Right lung (tissue), 10 donors: ENCODE measurements at places on chromosomes 2 and 18. TPM values are rescaled to one million over a fixed set of nuclear protein-coding genes. Genes with fewer than 3 reads are reported as not detected.

TRIM43 gene
- polyA plus RNA-seq: not detected

PROKR1 gene
- polyA plus RNA-seq: 0.08 TPM

- DNase-seq: no peak
Measured at GRCh38 chr2:229445019-229445418, 173.9 kb upstream of the PID1 start.

- no peak for DNase-seq
Measured at GRCh38 chr18:12076424-12077140, 17.1 kb upstream of the ANKRD62 start.

DNA sequence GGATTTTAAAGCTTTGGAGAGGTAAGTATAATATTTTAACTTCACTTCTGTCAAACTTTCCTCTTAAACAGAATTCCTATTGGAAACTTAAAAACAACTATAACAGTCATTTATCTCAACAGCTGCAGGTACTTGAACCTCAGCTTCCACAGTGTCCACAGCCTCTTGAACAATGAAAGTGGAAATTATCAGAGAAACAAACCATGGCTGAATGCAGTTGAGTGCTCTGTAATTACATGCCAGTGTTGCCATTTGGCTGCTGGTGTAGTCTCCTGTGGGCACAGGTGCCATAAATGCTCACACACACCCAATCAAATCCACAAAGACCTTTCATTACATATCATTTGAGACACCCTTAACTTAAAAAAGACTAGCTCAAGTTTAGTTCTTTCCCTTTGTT is 125.1 kb downstream of the CPS1 start:
- no peak for DNase-seq

GRCh38 chr2:217215877-217216276 is 356.0 kb upstream of the TNP1 start:
- no peak for DNase-seq

- DNase-seq: no peak
Measured at GRCh38 chr2:95376311-95377215, 25.9 kb upstream of the FAHD2A start.
